ENCODE measurements at places on chromosomes 11 and 22.

GRCh38 chr11:64853709-64854108, 9.3 kb upstream of the CDC42BPG start:
- no peak for DNase-seq

DNA sequence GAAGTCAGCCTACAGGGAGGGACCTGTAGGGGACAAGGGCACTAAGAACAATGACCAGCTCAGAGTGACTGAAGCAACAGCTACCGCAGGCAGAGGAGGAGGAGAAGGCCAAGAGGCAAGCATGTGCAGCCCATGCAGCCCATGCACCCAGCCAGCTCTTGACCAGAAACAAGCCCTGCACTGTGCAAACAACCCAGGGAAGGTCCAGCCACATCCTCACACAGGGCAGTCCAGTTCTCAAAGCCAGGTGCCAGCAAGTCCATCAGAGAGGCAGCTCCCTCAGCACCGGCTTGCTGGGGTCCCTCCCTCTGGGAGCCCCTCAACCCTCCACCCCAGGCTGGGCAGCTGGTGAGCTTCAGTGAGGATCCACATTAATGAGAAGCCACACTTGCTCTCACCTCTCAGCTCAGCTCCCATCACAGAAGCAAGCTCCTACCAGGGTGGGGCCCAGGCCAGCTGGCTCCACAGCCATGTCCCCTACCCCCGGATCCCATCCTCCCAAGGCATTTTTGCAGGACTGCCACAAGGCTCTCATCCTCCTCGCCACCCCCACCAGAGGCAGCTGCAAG, 7.1 kb downstream of the DGCR2 start:
- DNase-seq = no peak

DNA sequence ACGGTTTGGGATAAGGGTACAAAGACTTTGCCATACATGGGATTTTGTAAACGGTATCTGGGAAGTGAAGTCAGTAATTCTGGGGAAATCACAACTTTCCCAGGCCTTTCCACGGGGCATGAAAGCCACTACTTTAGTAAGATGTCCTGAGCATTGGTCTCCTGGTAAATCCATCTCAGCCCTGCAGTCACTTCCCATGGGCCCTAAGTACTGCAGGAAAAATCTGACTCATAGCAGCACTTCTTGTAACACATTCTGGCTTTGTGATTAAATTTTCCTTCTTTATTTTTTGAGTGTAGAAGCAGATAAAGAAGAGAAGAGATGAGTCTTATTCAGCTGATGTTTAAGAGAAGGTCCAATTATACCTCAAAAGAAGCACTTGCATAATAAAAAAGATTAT, 67.6 kb downstream of the BLID start:
- DNase-seq = no peak

DNA sequence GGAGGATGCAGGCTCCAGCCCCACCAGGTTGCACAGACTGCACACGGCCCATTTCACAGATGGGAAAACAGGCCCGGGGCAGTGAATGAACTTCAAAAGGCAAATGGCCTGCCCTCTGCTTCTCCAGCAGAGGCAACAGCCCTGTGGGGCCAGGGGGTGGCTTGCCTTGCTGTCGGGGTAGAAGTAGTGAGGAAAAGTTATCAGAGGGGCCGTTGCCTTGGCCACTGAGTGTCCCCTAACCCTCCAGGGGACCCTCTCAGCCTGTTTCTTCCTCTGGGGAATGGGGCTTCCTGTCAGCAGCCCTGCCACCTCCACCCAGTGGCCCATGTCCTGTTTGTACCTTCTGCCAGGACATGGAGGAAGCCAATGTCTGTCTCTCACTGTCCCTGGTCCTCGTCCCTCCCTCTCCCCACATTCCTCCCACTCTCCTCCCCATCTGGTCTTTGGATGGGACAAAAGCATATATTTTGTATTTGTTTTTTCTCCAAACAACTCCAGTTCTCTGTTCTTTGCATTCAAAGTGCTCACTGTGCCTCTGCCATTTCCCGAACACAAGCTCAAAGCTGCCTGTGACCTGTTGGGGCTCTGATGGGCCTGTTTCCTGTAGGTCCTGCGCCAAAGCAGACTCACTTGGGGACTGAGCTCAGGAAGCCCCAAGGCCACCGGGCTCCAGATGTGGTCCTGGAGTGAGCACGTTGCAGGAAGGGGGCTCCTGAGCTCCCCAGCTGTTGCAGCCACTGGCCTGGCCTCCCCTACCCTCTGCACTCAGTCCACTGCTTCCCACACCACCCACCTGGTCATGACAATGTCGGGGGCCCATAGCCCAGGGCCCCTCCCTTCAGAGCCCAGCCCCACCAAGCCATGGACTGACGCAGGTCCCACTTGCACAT, 9.5 kb downstream of the MAP4K2 start:
- DNase-seq = no peak

DNA sequence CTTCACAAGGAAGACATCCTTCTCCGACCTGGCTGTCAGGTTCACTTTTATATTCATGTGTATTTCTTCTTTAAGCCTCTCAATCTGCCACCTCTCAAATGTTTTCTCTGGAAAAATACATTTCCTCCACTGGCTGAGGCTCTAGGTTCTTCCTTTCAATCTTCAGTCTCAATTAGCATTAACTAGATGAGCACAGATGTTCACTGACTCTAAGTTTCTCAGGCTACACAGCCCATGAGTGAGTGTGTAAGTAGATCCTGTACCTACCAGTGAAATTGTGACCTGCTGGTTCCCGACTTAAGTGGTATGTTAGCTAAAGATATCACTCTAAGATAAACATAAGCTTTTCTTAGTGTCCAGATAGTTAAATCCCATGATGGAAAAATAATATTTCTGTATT, 206.9 kb downstream of the ADAMTS15 start:
- DNase-seq = no peak

- DNase-seq = peak; percentile 39
Measured at GRCh38 chr22:29821291-29822016, 16.6 kb downstream of the ASCC2 start.

DNA sequence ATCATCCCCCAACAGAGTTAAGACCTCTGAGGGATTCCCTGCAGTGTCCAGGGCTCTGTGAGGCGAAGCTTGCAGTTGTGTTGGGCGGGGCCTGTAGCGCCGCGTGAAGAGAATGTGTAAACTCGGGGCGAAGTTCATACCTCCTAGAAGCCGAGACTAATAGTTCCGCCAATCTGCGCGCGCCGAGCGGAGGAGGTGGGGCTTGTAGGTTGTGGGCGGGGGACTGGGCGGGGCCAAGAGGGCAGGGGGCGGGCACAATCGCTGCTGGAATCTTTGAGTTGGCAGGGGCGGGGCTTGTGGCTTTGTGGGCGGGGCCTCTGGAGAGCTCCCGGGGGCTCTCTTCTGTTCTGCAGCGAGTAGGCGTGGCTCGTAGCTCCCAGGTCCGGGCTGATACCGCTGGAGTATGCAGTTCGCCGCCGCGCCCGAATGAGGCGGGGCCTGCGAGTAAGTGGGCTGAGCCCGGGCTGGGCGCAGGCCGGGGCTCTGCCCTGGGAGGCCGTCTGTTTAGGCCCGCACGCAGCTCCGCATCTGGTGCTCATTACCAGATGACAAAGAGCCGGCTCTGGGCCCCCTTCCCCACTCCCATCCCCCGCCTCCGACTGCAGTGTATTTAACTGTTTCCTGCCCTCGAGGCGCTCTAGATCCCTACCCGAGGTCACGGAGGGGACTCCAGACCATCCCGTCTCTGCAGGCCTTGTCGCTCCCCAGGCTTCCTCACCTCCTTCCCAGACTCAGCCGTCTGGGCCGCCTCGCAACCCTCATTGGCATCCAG, 4.1 kb downstream of the CD248 start:
- DNase-seq = peak; percentile 99

- DNase-seq = no peak
Measured at GRCh38 chr11:35218956-35219355, 80.0 kb downstream of the CD44 start.

DNA sequence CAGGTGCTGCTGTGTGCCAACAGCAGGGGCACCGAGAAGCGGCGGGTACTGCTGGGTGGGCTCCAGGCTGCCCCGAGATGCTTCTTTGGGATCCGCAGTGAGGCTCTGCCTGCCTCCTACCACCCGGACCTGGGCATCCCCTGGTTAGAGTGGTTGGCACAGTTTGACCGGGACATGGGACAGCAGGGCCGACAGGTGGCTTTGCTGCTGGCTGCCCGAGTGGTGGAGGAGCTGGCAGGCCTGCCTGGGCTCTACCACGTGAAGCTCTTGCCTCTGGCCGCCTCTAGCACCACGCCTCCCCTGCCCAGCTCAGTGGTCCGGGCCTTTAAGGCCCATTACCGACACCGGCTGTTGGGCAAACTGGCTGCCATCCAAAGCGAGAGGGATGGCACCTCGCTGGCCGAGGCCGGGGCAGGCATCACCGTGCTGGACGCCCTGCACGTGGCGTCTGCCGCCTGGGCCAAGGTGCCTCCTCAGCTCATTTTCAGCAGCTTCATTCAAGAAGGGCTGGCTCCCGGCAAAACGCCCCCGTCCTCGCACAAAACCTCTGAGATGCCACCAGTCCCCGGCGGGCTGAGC, 1.9 kb downstream of the TIGD3 start:
- no peak for DNase-seq

GRCh38 chr22:39317084-39317774, 2.2 kb downstream of the RPL3 start:
- no peak for DNase-seq

DNA sequence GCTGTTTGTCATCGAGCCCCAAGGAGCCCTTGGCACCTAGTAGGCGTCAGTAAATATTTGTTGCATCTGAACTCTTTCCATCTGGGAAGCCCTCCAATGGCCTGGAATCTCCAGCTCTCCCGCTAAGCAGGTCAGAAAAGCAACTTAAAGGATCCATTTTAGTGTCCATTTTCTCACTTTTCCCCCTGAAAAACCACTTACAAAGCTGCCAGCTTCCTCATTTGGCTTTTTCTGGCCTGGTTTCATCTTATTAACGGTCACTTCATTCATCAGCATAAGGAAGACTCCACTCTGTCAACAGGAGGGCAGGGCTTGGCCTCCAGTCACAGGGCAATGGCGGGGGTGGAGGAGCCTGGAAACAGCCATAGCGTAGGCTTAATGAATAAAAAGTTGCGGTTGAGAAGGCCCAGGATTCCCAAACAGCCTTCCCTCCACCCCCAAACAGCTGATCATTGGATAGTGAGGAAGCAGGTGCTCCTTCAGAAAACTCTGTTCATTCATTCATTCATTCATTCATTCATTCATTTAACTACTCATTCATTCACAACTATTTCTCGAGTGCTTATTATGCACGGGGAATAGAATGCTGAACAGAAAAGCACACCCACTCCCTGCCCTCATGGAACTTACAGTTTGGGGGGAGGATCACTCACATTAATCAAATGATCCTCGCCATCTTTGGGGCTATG, 104.5 kb upstream of the RCN1 start:
- no peak for DNase-seq

DNA sequence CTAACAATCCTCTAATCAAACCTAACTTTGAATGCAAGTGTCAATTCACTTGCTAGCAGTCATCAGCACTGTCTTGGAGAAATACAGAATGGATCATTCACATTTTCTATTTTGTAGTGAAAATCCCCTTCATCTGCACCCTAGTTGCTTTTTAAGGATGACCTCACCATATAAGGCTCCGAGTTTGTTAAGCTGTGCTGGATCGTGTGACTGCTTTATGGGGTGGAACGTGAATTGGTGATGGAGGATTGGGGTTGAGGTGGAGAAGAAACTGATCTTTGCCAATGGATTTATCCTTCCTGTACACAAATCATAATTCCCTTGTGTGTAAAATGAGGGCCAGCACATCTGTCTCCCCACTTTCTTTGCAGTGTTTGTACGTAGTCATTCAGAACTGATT, 85.6 kb upstream of the TBCEL start:
- DNase-seq = no peak

- DNase-seq = no peak
Measured at GRCh38 chr11:14148653-14149273, 186.2 kb downstream of the SPON1 start.

GRCh38 chr22:20420157-20420842, 17.3 kb downstream of the SCARF2 start:
- DNase-seq = no peak

GRCh38 chr22:25569361-25569760, 4.9 kb downstream of the GRK3 start:
- peak; percentile 66 for DNase-seq

GRCh38 chr22:18110954-18111758, 547 bp downstream of the TUBA8 start:
- DNase-seq = no peak

DNA sequence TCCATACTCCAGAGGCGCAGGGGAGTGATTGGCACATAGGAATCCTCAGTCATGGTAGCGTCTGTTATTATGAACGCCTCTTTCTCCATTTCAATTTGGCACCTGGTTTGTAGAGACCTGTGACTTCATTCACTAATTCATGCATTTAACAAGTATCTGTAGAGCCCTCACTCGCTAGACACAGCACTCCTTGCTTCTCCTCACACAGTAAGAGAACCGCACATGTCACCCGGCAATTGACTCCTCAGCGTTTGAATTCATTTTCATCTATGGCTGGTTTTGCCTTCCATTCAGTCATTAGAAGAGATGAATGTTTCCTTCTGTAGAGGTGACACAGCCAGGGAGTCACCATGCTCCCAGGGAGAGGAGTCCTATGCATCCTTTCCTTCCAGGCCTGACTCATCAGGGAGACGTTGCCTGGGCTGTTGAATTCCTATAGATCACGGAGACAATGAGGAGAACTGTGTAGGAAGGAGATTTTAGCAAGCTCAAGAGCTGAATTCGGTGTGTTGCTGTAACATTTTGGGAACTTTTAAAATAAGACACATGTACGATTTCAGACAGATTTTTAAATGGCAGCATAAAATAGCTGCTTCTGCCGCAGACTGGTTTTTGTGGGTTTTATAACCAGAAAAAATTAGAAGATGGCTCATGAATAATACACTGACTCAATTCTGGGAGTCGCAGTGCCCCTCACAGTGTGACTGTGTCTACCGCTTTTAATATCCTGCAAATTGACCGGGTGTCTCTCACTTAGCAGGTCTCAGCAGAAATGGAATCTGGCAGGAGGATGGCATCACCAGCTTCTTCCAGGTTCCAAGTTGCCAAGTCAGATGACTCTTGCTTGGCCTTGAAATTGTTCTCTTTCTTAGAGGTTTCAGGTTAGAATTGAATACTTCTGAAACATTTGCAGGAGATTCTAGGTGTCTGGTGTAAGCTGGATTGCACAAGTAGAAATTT, 44.4 kb upstream of the CLMP start:
- no peak for DNase-seq

DNA sequence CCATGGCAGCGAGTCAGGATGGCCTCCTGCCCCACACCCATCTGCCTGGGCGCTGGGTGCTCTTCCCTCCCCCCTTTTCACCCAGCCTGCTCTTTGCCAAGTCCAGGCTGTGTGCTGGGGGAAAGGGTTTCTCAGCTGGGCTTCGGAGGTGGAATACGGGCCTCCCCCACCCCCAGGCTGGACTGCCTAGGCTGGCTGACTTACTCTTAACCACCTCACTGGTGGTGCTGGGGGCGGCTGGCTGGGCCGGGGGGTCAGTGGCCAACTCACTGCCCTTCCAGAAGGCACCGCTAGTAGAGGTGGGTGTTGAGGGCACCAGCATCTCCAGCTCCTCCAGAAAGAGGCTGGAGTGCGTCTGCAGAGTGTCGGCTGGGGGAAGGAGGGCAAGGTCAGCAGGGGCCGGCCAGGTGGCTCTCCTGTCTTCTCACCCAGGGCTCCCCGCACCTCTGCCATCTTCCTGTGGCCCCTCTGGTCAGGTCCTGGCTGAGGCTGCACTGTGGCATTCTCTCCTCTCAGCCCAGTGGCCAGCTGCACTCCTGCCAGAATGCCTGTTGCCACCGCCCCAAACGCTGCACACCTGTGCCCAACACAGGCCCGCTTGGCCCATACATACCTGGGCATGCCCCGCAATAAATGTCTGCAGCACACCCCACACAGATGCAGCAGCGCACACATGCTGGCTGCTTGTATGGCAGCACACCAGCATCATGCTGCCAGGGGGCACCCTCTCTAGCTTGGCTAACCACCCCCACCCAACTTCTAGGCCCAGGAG, 9.7 kb downstream of the PITPNM1 start:
- no peak for DNase-seq
